Stimulated activated CD4-positive, alpha-beta T cell treated with anti-CD3 and anti-CD28 coated beads, Interleukin-1b, Interleukin-23, amount 100 ng/mL, for 1 hour (primary cell): ENCODE measurements at places on chromosomes 2 and 18.

DNA sequence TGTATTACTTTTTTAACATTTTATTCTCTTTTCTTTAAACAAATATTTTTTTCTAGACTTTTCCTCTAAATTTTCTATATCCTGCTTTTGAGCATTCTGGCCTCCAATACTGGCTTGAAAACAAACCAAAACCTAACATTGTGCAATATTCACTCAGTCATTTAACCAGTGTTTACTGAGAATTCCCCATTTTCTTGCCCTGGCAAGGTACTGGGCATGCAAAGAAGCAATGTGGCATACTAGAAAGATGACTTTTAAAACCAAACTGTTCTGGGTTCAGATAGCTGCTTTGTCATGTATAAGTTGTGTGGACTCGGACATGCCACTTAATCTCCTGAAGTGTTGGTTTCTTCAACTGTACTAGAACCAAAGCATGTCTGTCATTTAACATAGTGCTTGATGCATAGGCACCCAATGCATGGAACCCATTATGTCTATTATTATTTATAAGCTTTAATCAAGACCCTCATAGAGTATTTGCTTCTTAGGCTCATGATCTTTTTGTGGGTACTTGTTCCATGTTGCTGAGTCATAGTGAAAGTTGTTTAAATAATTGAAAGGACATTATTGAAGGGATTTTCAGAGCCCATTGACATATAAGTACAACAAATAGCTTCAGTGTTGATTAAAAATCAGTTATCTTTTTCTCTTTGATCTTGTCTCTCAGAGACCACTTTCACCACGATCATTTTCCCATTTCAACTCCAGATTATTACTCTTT lies 185.4 kb upstream of the OSR1 start:
- no peak for DNase-seq

DNA sequence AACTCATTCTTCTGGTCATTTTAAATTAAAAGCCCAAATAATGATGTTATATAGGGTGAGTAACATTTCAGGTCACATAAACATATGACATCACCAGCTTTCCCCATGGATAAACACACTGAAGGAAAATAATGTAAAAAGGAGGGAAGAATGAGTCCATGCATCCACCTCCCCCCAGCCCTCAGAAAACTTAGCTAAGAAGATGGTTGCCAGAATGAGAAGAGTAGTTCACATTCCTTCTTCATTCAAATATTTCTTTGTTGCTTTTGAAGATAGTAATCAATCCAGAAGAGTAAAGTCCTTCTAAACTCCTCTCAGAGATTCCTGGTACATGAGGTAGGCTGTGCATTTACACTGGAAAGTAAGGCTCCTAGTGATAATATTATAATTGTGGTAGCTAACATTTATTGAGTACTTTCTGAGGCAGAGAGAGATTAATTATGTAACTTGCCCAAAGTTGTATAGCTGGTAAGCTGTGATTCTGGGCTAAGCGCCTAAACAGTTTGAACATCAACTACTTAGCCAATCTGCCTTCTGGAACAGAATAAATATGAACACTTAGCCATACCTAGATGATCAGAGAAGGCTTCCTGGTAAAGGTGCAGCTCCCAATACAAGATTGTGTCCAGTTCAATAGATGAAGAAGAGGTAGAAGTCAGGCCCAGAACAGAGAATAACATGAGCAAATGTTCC lies 256.7 kb upstream of the FN1 start:
- no peak for DNase-seq

DNA sequence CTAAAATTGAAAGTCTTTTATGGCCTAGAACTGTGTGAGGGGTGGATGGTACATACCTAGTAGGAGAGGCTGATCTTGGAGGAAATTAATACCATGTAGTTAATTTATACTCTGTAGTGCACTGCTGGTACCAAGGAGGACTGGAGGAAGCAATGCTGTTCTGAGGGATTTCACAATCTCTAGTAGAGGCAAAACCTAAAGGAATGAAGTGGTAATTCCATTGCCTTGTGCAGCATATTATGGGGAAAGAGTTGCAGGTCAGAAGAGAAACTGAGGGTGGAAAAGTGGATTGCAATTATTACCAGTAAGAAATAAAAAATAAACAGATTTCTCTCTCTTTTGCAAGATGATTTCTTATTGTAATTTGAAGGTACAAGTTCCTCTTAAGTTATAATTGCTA lies 2.2 kb downstream of the ABI2 start:
- no peak for DNase-seq

DNA sequence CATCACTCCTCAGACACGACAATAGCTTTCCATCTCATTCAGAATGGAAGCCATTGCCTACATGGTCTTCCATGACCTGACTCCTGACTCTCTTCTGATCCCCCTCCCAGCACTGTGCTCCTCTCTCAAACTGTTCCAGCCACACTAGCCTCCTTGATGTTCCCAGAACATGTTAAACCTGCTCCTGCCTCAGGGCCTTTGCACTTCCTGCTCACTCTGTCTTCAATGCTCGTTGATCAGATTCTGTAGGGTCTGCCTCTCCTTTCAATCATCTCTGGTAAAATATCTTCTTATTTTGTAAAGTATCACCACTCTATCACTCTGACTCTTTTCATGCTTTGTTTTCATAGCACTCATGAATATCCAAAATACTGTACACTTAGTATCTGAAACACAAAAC lies 84.9 kb downstream of the SESTD1 start:
- DNase-seq: no peak

GRCh38 chr2:180255981-180256380 lies 248.9 kb upstream of the CWC22 start:
- no peak for DNase-seq

DNA sequence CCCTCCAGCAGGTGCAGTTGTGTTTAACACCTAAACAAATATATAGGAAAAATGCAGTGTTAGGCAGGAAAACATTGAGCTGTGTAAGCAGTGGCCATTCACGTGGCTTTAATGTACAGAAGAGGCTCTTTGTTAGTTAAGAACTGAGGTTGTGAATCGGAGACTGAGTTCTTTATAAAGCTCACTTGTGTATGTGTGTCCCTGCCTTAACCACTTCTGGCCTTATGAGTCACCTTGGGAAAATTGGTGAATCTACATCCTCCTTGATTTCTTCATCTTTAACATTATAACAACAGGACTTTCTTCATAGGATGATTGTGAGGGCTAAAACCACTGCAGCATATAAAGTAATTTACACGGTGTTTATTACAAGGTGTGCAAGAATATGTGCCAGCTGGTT lies 188.4 kb upstream of the TPO start:
- no peak for DNase-seq

DNA sequence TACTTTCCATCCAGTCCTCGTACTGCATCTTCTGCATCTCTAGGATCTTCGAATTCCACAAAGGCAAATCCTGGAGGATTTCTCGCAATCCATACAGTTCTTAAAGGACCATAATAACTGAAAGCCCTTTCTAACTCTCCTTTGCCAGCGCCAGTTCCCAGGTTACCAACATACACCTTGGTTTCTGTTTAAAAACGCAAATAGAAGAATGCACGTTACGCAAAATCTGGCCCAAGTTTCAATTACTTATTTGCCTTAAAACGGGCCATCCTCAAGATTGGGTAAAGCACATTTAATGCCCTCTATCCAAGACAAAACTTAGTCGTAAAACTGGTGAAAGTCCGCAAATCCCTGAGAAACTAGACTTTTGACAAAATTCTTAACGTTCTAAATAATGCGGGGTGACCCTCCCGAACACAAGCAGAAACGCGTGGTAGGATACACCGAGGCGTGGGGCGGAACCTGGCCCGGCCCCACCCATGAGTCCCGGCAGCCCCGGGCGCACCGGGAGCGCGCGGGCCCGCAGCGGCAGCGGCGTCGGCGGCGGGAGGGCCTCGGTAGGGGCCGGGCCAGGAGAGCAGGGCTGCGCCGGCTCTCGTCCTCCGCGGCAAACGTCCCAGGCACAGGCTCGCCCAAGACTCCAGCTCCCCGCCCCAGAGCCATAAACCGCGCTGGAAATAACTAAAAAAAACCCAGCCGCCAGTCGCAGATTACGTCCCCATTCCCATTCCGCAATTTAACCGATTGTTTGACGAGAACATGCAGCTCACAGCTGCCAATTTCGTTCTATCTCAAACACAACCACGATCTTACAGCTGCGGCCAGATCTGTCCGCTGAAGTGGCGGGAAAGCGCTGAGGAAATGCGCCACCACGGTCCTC lies 910 bp downstream of the SRSF7 start:
- DNase-seq: no peak

- DNase-seq: no peak
Observed at GRCh38 chr2:120677696-120678247, 57.9 kb upstream of the GLI2 start.

GRCh38 chr2:69482471-69482870 lies 45.2 kb upstream of the NFU1 start:
- DNase-seq: no peak

DNA sequence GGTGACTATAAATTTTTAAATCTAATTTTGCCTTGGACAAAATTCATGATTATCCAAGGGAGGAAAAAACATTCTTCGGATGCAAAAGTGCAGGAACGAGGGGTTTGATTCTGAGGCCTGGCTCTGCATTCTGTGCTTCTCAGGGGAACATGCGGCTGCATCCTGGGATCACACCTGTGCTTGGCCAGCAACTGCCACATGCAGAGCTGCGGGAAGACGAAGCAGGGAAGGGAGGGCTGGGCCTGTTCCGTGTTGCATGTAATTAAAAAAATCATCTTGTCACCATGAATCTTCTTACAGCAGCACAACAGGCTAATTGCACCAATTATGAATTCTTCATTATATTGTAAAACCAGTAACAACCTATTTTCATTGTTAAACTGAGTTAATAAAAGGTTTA lies 158.0 kb upstream of the ALKAL2 start:
- DNase-seq: no peak

GRCh38 chr2:69033461-69034095 lies 20.6 kb downstream of the ANTXR1 start:
- no peak for DNase-seq

- no peak for DNase-seq
Observed at GRCh38 chr2:28833740-28834470, 23.3 kb downstream of the SPDYA start.
